Sciatic nerve (tissue), 2 donors: ENCODE measurements at places on chromosomes 5 and 9. TPM values are rescaled to one million over a fixed set of nuclear protein-coding genes. Genes with fewer than 3 reads are reported as not detected.

- no peak for DNase-seq
Observed at GRCh38 chr9:129640086-129640870, 1.7 kb downstream of the ASB6 start.

Gene CCDC152
- total RNA-seq = 5.2 TPM

DNA sequence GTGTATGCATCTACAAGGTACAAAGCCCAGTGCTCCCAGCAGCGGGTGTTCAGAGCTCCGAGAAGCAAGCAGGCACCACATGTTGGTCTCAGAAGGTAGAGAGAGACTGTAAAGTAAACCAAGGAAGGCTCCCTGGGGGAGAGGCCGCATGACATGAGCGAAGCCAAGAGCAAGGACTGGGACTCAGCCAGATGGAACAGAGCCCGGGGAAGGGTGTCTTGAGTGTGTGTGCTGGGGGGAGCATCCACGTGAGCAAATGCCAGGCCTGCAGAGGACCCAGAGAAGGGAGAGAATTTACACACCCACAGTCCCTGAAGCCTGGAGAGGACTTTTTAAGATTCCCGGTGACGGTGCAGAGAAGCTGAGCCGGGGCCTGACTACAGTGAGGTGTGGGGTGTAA lies 15.2 kb upstream of the KCNIP1 start:
- DNase-seq = no peak

GRCh38 chr5:3736926-3737325 lies 141.3 kb downstream of the IRX1 start:
- DNase-seq = no peak

Gene SV2C
- total RNA-seq = 4.9 TPM

GRCh38 chr5:102718819-102719218 lies 36.3 kb upstream of the PAM start:
- DNase-seq = no peak
